Renal pelvis (tissue), 12 donors: ENCODE measurements at places on chromosomes 6 and 20.

GRCh38 chr6:43879722-43880121 is 109.7 kb downstream of the VEGFA start:
- DNase-seq = no peak

GRCh38 chr6:66376001-66376400 is 669.0 kb upstream of the EYS start:
- DNase-seq = no peak

GRCh38 chr6:8821981-8822381 is 386.6 kb upstream of the SLC35B3 start:
- no peak for DNase-seq

- DNase-seq = no peak
Observed at GRCh38 chr20:62212299-62212698, 7.8 kb downstream of the HRH3 start.

GRCh38 chr6:74366634-74367033 is 670.6 kb downstream of the CD109 start:
- no peak for DNase-seq

DNA sequence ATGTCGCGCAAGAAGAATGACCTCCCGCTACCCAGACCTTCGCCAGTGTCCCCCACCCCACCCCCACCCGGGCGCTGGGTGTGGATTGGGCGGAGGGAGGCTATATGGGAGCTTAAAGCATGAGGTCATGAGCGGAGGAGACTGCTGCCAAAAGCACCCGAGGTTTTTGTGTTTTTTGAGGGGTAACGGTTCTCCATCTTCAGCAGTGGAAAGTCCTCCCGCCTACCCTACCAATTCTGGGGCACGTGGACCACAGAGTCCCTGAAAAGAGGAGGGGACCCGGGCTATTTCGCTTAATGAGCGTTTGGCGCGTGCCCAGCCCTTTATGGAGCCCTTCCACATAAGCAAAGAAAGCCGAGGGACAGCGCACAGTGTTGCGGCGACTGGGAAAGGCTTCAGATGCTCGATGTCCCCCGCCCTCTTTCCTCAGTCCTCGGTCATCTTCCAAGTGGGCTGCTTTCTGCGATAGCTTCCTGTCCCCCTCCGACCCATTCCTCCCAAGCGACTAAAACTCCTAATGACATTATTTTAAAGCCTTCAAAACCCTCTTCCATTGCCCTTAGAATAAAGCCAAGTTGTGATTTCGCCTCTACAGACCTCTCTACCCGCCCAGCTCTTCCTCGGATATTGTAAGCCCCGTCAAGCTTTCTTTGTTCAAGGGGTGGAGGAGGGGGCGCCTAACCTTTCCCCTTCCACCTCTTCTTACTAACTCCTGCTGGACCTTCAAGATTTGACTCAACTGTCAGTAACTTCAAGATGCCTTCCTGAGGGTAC is 2.1 kb upstream of the TRERF1 start:
- DNase-seq = peak; percentile 76

DNA sequence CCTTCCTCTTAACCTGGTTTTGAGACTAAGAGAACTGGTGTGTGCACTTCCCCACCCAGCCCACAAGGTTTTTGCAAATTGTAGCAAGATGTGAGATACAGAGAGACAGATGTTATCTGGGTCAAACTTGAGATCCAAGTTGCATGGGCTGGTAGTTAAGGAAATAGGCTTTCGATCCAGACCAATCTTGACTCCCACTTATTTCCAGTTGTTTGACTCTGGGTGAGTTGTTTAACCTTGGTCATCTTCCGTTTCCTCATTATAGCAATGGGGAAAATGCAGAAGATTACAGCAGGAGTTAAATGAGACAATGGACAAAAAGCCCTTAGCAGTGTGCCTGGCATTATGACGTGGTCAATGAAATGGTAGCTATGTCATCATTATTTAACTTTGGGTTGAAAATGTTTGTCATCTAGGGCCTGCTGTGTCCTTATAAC is 1.7 kb downstream of the SNX21 start:
- no peak for DNase-seq

DNA sequence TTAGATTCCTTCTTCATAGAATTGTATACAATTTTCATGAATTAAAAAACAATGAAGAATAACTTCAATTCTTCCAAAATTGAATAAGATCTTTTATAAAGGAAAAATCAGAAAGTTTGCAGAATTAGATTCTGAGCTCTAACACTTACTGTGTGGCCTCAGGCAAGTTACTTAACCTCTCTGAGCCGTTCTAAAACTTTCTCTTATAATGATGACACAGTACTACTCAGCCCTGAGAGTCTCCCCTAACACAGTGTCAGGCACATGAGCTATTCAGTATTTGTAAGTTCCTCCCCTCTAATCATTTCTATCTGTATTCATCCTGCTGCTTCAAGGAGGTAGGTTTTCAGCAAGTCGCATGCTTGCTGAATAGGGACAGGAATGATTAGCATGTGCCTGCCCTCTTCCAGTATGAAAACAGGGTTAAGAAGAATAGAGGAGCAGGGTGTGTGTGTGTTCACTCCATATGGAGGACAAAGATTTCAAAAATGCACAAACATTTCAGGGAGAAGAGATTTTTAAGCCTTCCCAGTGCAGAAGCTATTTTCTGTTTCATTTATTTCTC is 11.4 kb downstream of the ID4 start:
- no peak for DNase-seq

DNA sequence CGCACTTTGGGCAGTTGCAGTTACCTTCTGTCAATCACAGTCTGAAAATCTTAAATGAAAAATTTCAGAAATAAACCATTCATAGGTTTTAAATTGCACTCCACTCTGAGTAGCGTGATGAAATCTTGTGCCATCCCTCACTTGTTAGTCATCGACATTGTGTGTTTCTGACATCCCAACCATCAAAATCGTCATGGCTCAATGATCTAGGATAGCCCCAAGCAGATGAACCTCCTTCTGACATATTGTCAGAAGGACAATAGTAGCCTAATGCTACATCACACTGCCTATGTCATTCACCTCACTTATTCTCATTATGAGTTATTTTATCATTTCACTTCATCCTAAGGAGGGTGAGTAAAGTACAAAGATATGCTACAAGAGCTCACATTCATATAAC is 284.8 kb downstream of the PTPRK start:
- no peak for DNase-seq

GRCh38 chr20:25324412-25324811 is 66.2 kb downstream of the ABHD12 start:
- DNase-seq = no peak
